ENCODE measurements at places on chromosomes 6 and 20. TPM values are rescaled to one million over a fixed set of nuclear protein-coding genes. Genes with fewer than 3 reads are reported as not detected.

The PLEKHG1 gene
- 10.0 TPM for polyA plus RNA-seq

- no peak for DNase-seq
- peaks cover 18% of the 10 kb centered on the region for H3K27me3 ChIP-seq
- no peak within 1 kb of the TSS for H3K27ac ChIP-seq
- no peaks in the 10 kb centered on the region for H3K36me3 ChIP-seq
- no peaks in the 10 kb centered on the region for H3K4me1 ChIP-seq
- no peak within 1 kb of the TSS for H3K4me3 ChIP-seq
Measured at GRCh38 chr6:55174211-55175026, at the start of gene HCRTR2. TSS of gene HCRTR2 (plus strand) at chr6:55174515. CDS start at chr6:55174588, 73 bp downstream.

DNA sequence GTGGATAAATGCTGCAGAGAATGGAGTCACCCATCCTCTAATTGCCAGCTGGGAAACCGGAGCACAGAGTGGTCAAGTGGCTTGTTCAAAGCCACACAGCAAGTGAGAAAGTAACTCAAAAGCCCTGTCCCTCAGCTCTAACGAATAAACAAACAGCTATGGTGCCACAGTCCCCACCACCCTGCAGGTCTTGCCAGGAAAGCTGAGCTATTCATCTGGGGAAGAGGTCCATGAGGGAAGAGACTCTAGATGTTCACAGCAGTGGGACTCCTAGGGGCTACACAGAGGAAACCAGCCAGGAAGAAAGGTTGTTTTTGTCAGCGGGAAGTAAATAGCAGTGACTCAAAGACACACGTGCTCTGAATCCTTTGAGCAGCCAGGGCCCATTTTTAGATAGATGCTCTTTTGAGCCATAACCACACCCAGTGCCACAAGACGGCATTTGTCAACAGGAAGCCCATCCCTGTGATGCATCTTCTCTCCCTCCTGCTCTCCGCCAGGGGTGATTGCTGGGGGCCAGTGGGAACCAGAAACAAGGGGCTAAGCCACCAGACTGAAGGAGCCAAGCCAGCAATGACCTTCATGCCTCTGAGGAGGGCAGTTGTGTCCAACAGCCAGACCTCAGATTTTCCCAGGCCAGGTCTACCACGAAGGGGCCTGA, 32.4 kb upstream of the TCP11 start:
- H3K27ac ChIP-seq: no peak overlapping the region
- peaks cover 5% of the 10 kb centered on the region for H3K27me3 ChIP-seq
- no peak for DNase-seq
- no peaks in the 10 kb centered on the region for H3K36me3 ChIP-seq
- H3K4me1 ChIP-seq: no peaks in the 10 kb centered on the region

DNA sequence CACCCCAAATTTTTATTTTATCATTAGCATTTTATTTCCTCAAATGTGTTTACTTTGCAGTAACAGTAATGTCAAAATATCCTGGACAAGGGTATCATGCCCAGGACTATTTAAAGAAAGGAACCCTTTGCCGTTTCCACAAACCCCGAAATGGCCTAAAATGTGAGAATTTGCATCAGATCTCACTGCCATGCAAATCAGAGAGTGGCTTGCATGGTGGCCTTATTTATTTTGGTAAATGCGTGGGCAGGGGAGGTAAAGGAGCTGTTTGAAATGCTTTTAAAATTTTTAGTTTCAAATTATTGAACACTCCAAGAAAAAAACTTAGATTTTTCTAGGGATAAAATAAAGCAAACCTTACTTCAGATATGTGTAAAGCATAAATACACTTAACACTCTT, 43.8 kb downstream of the ADAT2 start:
- H3K27me3 ChIP-seq: no peaks in the 10 kb centered on the region
- no peak overlapping the region for H3K27ac ChIP-seq
- no peaks in the 10 kb centered on the region for H3K36me3 ChIP-seq
- H3K4me1 ChIP-seq: no peaks in the 10 kb centered on the region

DNA sequence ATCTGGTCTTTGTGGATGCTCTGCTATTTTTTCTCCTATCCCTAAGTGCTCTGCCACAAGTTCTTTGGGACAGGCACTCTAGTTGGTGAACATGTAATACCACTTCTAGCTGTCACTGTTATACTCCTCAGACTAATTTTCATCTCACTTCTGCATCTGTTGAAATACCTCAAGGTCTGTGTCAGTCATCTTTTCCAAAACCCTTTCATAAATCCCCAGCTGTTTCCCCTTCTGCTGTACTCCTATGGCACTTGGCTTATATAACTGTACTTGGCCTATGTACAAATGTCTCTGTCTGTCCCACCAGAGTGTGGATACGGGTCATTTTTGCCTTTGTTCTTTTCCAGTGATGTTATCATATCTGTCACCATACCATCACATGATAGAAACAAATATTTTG, 124.2 kb downstream of the FHL5 start:
- no peaks in the 10 kb centered on the region for H3K27me3 ChIP-seq
- H3K4me1 ChIP-seq: no peaks in the 10 kb centered on the region
- no peak overlapping the region for H3K27ac ChIP-seq
- no peak for DNase-seq
- H3K36me3 ChIP-seq: no peaks in the 10 kb centered on the region

DNA sequence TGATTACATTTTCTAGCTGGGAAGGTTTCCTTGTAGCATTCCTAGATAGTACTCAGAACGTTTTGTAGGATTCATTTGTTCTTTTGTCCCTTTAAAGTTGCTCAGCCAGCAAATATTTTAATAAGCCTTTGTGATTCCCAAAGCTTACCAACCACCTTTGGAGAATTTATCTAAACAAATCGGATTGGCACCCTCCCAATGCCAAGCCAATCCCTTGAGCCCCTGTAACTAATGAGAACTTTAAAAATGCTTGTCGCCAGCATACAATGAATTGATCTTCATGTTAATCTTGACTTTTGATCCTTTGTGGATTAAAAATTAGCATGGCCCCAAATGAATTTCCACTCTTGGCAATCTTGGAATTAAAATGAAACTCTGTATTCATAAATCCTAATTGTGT, 559.5 kb downstream of the UTRN start:
- no peaks in the 10 kb centered on the region for H3K4me1 ChIP-seq
- no peak overlapping the region for H3K4me3 ChIP-seq
- H3K36me3 ChIP-seq: peaks cover 36% of the 10 kb centered on the region
- no peak for DNase-seq
- H3K27ac ChIP-seq: no peak overlapping the region
- H3K27me3 ChIP-seq: no peaks in the 10 kb centered on the region

GRCh38 chr6:11473008-11473740, 64.4 kb upstream of the TMEM170B start:
- H3K27me3 ChIP-seq: no peaks in the 10 kb centered on the region
